Mesenteric fat pad (tissue), 1 donor: ENCODE measurements at places on chromosomes 2 and 18. TPM values are rescaled to one million over a fixed set of nuclear protein-coding genes. Genes with fewer than 3 reads are reported as not detected.

ADAM23 gene
- 1.1 TPM for total RNA-seq

- DNase-seq, result no peak
Observed at GRCh38 chr2:12773586-12774394, 57.1 kb downstream of the TRIB2 start.

ABCG5 gene
- not detected for total RNA-seq

DNA sequence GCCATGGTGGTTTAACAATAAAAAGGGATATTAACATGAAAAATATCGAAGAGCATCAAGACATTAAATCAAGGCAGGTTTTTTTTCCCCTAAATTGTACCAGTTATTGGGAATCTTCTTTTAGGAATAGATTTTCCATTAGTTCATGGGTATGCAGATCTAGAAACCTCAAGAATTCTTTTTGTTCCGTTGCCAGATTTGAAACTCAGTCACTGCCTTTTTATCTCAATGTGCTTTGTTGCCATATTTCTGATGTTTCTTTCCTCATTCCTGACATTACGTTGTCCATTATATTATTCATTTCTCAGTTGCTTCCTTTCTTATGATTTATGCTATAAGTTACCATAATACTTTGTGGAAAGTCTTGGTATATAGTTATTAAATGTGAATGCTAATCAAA, 162.2 kb downstream of the CD226 start:
- DNase-seq, result no peak

DNA sequence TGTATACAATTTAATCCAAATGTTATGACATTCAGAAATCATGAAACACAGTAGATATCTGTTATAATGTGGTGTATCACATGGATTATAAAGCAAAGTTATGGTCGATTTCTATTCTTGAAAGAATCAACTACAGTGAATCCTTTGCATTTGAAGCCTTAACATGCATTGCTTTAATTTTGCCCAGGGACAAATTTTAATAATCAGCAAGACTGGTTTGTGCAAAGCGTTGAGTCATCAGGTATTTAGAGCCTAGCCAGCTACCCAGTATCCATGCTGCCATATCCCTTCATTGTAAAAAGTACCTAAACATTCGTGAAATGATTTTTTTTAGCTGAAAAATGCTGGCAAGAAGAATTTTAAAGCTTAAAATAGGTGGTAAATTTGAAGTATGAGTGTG, 8.9 kb upstream of the SPDYA start:
- DNase-seq, result no peak

IL1A gene
- not detected for total RNA-seq

GRCh38 chr2:42897358-42897757, 105.0 kb upstream of the HAAO start:
- no peak for DNase-seq

KCNF1 gene
- total RNA-seq, result 0.13 TPM

DNA sequence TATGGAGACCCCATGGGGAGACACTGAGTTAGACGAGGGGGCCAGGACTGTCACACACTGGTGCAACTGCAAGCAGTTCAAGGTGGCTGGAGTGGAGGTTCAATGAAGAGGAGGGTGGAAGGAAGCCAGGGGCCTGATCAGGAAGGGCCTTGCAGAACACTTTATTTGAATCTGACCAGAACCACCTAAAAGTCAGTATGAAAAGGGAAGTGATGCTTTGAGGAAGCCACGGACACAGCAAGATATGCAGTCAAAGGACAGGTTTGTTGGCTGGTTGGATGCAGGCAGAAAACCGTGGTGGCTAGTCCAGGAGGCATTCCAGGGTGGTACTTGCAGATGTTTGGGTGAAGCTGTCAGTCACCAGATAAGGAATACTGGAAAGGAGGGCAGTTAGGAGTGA, 3.5 kb upstream of the FAM124B start:
- DNase-seq, result no peak
